ENCODE measurements at places on chromosomes 1 and 21. TPM values are rescaled to one million over a fixed set of nuclear protein-coding genes. Genes with fewer than 3 reads are reported as not detected.

The C1orf105 gene
- not detected for total RNA-seq

- DNase-seq, result no peak
Measured at GRCh38 chr1:16101623-16102022, 28.2 kb upstream of the FAM131C start.

The PKLR gene
- not detected for total RNA-seq

- no peak for DNase-seq
Measured at GRCh38 chr1:57195436-57195941, 228.4 kb downstream of the DAB1 start.

GRCh38 chr1:66527686-66528085 is 6.3 kb upstream of the SGIP1 start:
- peak; percentile 49 for DNase-seq

- no peak for DNase-seq
Measured at GRCh38 chr1:15219280-15220023, 27.6 kb upstream of the FHAD1 start.

GRCh38 chr1:24751833-24752232 is 6.6 kb downstream of the CLIC4 start:
- no peak for DNase-seq

DNA sequence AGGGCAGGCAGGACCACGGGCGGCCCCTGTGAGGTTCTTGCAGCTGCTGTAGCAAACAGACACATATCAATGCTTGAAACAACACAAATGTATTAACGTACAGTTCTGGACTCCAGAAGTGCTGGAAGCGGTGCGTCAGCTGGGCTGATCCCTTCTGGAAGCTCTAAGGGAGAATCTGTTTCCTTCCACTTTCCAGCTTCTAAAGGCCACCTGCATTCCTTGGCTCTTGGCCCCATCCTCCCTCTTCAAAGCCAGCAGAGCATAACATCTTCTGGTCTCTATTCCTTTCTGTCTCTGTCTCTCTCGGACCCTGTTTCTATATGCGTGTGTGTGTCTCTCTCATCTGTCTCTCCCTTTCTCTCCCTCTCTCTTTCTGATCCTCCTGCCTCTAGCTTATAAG is 102.3 kb downstream of the SPSB1 start:
- no peak for DNase-seq

DNA sequence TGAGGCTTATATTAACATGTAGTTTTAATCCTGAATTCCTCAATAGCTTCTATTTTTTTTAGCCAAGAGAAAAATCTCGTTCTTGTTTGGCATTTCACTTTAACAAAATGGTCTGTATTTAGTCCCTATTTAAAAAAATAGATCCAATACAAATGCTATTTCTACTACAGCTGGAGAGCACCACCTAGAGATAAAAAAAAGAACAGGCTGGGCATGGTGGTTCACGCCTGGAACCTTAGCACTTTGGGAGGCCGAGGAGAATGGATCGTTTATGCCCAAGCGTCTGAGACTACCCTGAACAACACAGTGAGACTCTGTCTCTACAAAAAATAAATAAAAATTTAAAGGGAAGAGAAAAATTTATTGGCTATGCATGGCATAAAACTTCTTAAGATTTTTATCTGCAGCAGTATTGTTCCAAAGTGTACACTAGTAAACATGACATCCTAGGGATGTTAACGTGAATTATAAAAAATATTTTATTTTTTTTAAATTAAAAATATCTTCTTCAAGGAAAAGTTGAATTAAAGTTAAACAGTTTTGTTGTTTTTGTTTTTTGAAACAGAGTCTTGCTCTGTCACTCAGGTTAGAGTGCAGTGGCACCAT is 4.4 kb downstream of the ST7L start:
- peak; percentile 53 for DNase-seq

DNA sequence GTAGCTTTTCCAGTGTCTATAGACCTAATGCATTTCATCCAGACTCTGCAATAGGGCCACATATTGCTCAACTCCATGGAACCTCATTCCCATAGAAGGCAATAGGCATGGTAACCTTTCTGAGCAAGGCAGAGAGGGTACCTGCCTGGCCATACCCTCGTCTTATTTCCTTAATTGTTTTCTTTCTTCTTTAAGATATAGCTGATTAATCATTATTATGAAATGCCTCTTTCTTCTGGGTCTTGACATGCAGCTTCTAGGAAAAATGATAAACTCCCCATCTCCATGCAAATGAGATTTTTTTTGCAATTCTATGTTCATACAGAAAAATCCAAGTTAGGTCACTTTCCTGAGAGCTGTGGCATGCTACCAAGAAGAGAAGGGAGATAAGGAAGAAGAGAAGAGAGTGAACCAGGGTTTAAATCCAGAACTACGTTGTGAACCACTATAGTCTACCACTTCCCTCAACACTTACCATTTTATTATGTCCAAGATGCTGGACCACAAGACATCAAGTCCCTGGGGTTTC is 33.0 kb upstream of the IL20 start:
- DNase-seq, result no peak

The RBP7 gene
- total RNA-seq, result 0.26 TPM

The LCE1D gene
- not detected for total RNA-seq

- DNase-seq, result no peak
Measured at GRCh38 chr1:109754738-109755137, 9.0 kb downstream of the EPS8L3 start.

DNA sequence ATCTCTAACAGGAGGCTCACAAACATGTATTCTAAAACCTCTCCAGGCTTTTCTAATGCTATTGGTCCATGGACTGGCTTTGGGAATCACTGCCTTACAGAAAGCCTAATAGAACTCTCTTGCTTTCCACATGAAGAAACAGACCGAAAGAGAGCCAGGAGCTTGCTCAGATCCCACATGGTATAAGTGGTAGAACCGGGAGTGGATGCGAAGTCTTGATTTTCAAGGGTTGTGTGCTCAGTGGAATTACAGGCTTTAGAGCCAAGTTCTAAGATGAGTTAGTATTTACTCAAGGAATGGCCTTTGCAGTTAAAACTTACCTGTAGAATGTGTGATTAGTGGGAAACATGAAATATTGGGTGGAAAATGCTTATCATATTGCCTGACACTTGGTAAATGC is 54.3 kb upstream of the HSD17B7 start:
- DNase-seq, result no peak

DNA sequence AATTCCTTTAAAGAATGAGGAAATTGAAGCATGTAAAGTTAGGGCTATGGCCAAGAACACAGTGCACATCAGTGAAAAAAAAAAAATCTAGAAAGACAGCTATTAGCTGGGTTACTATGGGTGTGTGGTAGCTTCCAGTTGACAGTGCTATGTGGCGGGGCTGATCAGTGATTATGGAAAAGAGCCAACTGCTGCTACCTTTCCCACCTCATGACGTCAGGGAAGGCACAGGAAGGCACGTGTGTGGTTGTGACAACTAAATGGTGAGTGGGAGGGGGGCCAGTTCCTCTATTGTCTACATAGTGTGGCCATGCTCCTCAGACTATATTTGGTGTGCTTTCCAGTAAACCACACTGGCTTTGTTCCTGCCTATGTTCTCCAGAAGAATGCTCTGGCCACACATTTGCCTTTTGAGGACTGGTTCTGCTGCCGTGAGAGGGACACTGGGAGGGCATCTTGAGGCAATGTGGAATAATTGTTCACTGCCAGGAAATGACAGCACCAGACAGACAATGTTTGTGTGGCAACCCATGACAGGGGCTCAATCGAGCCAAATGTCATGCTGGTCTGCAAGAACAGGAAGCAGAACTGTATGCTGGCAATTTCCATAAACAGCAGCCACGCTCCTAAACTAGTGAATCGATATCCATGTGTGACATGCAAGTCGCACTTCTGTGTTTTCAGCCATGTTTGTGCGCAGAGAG is 3.0 kb upstream of the SDE2 start:
- DNase-seq, result no peak

- DNase-seq, result no peak
Measured at GRCh38 chr1:11725616-11726015, 10.3 kb upstream of the AGTRAP start.

The SELE gene
- not detected for total RNA-seq

DNA sequence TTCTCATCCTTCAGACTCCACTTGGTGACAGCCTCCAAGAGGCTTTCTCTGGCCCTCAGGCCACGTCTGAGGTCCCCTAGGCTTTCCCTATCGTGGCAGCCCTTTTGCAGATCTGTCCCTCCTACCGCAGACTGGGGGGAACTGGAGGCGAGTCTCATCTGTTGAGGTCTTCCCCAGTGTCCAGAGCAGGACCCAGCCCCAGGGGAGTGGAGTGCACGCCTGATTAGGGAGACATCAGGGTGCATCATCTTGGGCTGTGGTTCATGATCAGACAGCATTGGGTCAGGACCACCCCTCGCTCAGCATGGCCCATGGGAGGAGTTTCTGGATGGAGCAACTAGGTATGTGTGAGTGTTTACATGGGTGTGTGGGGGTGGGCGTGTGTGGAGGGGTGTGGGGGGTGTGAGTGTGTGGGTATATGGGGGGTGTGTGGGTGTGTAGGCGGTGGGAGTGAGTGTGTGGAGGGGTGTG is 8.5 kb upstream of the MATN1 start:
- no peak for DNase-seq

The A3GALT2 gene
- not detected for total RNA-seq

- no peak for DNase-seq
Measured at GRCh38 chr1:93549811-93550210, 101.9 kb downstream of the FNBP1L start.
